NCI-H1417 treated with DMSO at 0.1 percent for 48 hours (cell line): ENCODE measurements at places on chromosomes 1 and 21.

GRCh38 chr1:150981805-150982712, at the start of gene ANXA9:
ANXA9 (plus strand) TSS chr1:150982292; CDS start chr1:150983106, 814 bp downstream.
- no peak for DNase-seq

DNA sequence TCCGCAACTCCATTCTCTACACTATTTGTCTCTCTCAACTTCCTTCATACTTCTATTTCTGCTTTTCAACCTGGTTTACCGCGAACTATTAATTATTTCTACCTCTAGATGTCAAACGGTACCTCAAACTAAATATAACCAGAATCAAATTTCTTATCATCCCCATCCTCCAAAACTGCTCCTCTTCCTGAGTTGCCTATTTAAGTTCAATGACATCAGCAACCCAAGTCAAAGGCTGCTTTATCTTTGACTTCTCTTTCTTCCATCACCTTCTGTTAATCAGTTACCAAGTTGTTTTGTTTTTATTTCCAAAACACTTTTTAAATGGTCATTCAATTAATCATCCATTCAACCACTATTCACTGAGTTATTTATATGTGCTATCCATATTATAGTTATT, 171.9 kb downstream of the COL24A1 start:
- no peak for DNase-seq

GRCh38 chr1:46067652-46068051, 64.8 kb downstream of the PIK3R3 start:
- no peak for DNase-seq

DNA sequence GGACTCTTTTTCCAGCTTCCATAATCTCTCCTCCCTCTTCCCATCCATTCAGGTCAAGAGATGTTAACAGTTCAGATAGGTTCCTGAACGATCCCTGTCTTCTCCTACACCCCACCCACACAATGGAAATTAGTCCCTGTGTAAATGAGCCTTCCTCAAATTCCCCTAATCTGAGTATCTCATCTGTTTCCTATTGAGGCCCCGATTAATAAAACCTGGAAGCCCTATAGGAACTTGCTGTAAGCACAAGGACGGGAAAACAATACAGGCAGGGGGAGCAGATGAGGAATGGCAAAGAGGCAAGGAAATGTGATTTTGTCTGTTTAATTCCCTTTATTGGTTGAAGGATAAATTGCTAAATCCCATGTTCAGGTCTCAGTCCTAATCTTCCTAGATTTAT, 7.1 kb upstream of the GPX7 start:
- DNase-seq = no peak

GRCh38 chr1:81071072-81071858, 729.5 kb upstream of the ADGRL2 start:
- DNase-seq = no peak

DNA sequence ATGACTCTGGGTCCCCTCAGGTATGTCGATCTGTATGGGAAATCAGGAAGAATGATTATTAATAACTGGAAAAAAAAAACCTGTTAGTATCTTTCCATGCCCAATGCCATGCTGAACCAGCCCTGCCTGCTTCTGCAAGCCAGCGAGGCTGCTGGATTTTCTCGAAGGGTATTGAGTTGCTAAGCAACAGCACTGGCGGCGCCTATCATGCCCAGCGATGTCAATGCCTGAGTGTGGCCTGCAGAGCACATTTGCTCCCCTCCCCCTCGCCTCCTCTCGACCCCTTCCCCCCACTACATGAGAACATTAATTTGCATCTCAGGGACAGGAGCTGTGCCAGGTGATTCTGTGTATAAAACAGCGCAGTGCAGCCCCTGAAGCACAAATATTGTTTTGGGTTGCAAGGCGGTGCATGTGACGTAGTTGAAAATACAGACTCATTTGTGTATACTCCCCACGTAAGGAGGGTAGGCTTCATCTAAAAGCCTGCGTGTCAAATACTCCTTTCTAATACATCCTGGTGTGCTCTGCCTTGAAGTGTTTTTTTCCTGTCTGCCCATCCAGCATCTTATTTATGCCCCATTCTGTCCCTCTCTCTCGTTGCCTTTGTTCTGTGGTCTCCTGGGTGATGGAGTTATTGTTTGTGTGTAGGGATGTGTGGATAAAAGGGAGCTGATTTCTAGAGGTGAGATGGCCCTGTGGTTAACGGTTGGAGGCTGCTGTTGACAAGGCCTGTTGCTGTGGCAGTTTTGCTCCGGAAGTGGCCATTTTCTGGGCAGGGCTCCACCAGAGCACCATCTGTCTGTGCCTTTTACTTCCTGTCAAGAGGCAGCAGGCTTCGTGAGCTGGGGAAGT, 32.7 kb upstream of the ATP5PO start:
- DNase-seq = peak; percentile 81

DNA sequence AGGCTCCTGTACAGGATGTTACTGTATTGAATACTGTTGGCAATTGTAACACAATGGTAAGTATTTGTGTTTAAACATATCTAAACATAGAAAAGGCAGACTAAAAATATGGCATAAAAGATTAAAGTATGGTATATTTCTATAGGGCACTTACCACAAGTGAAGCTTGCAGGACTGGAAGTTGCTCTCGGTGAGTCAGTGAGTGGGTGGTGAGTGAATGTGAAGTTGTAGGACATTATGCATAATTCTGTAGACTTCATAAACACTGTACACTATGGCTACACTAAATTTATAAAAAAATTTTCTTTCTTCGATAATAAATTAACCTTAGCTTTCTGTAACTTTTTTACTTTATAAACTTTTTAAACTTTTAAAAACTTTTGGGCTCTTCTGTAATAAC, 13.7 kb upstream of the TRIM62 start:
- no peak for DNase-seq

- no peak for DNase-seq
Measured at GRCh38 chr1:118871582-118872171, 116.5 kb downstream of the TBX15 start.

- DNase-seq = no peak
Measured at GRCh38 chr1:172742599-172743500, 83.9 kb downstream of the FASLG start.

GRCh38 chr1:48645883-48646282, 130.8 kb downstream of the BEND5 start:
- DNase-seq = peak; percentile 38

DNA sequence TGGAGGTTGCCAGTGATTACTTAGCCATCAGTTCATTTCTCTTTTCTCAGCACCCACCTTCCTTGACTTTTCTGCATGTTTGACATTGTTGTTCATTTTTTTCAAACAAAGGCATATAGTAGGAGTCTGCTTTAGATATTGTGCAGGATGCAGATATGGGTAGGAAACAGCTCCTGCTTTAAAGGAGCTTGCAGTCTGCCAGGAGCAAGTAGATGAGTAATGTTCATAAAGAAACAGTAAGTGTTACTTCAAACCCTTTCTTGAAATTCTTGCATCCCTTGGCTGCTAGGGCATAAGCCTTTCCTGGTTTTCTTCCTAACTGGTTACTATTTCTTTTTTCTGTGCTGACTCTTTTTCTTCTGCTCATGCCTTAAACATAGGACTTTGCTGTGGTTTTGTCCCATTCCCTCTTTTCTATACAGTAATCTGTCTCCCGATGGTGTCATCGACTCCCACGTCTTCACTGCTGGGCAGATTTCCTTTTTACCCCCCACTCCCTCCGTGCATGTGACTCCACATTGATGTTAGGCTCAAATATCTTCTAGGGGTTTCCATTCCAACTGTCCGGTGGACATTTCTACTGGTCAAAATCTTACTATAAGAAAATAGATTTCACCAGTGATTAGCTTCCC, 20.4 kb downstream of the PTGFRN start:
- no peak for DNase-seq

DNA sequence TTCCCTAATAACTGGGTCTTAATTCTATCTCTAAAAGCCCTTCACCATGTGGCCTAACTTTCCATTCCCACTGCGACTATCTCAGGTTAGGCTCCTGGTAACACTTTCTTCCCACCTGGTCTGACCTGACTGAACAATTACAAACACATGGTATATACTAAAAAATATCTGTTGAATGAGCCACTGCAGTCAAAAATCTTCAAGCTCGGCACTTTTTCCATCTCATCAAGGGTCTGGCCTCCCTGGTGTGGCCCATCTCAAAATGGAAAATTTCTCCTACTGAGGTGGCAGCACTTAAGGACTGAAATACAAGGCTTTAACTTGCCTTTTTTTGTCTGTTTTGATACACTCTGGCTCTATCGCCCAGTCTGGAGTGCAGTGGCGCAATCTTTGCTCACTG, 48.3 kb downstream of the BCAR3 start:
- DNase-seq = no peak

GRCh38 chr21:43373362-43374227, 53.3 kb downstream of the SIK1 start:
- no peak for DNase-seq

DNA sequence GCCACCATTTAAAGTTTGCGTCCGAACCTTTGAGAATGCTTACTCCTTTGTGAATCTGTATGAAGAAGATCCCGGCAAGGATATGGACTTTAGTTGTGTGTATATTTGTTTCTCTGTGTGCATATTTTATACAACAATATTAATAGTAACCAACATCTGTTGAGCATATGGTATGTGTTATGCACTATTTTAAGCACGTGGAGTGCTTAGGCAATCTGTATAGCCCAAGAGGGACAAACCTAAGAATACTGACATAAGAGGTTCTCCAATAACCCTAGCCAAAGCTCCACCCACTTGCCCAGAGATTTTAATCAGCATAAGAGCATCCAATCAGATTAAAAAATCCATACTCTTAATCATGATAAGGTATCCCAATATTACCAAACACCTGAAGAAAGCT, 92.7 kb downstream of the MAB21L3 start:
- DNase-seq = no peak

GRCh38 chr1:245168086-245168485, 13.3 kb downstream of the KIF26B start:
- no peak for DNase-seq
